ENCODE measurements at places on chromosomes 16 and 17.

DNA sequence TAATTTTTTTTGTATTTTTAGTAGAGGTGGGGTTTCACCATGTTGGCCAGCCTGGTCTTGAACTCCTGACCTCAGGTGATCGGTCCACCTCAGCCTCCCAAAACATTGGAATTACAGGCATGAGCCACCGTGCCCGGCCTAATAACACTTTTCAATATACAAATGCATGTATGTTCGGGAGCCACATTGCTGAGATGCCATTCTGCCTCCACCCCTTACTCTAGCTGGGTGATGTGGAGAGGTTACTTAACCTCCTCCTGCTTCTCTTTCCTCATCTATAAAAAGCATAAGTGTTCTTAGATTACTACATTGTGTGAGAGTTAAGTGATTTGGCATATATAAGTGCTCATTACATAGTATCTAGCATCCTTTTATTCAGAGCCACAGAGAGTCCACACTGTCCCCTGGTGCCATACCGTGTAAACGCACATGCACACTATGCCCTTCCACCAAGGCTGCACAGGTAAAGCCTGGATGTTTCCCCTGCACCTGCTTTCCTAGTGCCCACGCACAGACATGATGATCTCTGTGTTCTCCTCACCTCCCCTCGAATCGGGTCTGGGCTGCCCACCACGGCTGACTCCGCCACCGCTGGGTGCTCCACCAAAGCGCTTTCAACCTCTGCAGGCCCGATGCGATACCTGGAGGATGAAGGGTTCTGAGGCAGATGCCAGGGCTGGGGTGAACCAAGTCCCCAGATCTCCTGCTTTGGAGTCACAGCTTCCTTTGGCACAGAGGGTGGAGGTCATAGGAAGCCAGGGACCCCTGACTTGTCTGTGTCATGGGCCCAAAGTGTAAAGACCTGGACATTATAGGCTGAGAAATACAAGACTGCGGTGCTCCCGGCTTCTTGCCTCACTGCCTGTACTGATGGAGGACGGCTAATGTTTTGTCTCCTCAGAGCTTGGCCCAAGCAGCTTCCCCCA, 49.0 kb upstream of the ACSM2B start:
- DNase-seq, result no peak

DNA sequence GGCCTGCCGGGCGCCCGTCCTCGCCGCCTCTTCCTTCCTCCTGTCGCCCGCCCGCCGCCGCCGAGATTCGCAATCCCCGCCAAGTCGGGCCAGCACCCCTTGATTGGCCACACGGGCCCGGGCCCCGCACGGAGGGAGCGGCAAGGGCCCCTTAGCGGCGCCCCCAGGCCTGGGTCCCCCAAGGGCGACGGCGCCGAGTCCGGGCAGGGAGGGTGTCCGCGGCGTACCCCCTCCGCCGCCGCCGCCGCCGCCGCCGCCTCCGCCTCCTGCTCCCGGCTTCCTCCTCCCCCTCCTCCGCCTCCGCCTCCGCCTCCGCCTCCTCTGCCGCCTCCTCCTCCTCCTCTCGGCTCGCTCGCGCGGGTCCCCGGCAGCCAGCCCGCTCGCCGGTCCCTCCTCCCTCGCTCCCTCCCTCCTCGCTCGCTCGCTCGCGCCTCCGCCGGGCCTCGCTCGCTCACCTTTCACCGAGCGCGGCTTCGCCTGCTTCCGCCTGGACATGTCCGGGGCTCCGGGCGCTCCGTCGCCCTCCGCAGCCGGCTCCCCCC, 561 bp downstream of the ZNF423 start:
- DNase-seq, result peak; percentile 88

DNA sequence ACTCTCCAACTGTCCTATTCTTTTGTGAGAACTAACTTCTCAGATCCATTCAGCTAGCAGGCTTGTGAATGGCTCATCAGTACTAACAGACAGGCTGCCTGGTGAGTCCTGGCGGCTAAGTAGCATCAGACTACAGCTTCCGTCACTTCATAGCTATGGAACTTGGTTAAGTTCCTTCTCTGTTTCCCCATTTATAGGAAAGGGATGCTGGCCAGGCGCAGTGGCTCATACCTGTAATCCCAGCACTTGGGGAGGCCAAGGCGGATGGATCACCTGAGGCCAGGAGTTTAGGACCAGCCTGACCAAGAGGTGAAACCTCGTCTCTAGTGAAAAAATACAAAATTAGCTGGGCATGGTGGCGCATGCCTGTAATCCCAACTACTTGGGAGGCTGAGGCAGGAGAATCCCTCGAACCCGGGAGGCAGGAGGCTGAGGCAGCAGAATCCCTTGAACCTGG, 49.9 kb upstream of the TANGO6 start:
- DNase-seq, result no peak

DNA sequence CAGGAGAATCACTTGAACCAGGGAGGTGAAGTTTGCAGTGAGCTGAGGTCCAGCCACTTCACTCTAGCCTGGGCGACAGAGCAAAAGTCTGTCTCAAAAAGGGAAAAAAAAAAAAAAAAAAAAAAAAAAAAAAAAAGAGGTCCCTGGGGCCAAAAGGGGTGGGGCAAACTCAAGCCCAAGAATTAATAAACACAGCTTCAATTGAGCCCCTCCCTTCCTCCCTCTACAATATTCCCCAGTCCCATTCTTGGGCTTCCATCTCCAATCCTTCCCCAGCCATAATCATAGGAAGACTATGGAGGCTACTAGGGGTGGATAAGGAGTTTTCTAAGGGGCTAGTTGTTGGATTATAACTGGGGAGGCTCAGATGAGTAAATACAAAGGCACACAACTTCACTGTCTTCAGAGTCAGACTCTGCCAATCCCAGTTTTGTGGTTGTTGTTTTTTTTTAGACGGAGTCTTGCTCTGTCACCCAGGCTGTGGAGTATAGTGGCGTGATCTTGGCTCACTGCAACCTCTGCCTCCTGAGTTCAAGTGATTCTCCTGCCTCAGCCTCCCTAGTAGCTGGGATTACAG, 9.5 kb downstream of the CAVIN1 start:
- no peak for DNase-seq

GRCh38 chr16:87576171-87576570, 26.1 kb upstream of the JPH3 start:
- no peak for DNase-seq

DNA sequence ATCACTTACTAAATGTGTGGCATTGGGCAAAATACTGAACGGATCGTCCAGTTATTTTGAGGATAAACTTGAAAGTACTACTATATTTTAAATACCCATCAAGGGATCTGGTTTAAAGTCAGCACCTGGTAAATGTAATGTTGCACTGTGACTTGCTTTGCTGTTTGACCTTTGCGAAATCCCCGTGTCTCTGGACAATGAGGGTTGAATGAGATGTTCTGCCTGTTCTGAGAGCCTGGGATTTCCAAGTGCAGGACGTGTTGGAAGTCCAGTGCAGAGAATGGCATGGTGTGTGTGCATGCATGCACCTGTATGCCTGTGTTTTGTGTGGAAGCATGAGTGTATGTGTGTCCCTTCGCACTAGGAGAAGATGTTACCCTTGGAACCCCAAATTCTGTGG, 106.6 kb downstream of the N4BP1 start:
- no peak for DNase-seq

DNA sequence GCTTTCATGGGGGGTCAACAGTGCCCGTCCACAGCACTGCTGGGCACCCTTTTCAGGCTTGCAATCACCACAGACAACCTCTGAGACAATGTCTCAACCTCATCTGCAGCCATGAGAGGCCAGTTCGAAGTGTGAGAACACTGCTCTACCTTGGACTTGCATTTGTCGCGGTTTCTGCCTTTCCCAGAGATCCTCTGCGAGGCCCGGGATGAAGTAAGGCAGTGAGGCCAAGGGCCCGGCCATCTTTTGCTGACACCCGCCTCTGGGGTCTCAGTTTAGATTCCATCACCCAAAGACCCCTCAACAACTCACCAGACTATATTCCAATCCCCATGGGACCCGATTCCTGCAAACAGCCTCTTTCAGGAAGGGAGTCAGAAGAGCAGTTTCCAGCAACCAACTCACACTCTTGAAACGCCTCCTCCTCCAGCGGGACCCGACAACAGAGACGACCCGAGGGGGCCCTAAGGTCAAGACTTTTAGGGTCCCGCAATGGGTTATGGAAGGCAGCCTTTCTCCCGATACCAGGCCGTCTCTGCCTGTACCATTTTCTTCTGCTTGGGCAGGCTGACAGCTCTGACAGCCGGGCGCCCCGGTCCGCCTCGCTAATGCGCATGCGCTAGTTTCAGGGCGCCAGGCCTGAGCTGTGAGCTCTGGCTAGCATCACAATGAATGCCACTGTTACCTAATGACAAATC, 576.0 kb downstream of the KCNJ18 start:
- DNase-seq, result no peak

DNA sequence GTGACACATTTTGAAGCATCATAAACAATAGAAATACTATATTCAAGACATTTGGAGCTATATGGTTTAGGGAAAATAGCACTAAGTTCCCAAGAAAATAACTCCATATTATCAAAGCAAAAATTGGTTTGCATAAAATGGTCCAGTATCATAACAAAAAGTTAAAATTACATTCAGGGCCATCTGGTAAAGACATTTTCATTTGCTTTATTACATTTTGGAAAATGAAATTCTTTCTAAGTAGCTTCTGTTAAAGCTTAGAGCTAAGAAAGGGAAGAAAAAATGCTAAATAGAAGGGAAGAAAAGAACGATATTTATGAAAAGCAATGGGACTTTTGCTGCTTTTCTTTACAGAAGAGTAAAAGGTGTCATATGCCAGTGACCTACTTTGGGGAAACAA, 155.4 kb upstream of the GOT2 start:
- no peak for DNase-seq

- DNase-seq, result peak; percentile 9
These were observed 53.7 kb downstream of the SF3B3 start for GRCh38 chr16:70577256-70577698.

DNA sequence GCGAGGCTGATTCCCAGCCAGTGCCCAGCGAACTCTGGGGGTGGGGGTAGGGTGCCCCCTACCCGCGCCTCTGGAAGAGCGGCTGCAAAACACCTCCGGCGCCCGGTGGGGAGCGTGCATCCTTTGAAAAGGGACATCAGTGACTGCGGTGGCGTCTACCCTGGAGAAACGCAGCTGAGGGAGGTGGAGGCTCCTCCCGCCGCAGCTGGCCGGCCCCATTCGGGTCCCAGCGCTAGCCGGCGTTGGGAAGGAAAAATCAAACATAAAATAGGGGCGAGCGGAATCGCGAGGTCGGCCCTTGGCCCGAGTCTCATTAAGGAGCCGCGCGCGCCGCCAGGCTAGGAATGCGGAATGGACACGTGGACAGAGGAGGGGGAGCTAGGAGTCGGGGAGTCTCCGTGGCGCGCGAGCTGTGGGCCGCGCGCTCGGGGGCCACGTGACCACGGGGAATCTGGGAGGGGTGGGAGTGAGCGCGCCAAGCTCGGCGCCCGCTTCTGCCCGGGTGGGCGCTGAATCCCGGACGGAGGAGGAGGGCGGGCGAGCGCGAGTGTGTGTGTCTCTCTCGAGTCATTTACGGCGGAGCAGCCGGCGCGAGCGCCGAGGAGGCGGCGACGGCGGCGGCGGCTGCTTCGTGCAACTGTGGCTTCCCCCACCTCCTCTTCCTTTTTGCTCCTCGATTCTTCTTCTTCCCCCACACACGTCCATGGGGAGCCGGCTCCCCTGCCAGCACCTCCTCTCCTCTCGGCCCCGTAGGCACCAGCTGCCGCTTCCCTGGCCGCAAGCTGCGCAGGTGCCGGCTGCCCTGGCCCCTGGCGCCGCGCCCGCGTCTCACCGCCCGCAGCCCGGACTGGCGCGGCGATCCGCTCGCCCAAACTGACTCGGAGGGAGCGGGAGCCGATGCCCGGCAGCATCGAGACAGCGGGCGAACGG, at the start of gene TMEM132E:
Gene TMEM132E, plus strand, starts transcription at position 566 of the 930 bp plus-strand sequence. CDS start 1,495 bp downstream, outside the sequence.
- DNase-seq, result peak; percentile 94

Measured in retina (tissue), 1 donor.